ENCODE measurements at places on chromosomes 1 and 21.

DNA sequence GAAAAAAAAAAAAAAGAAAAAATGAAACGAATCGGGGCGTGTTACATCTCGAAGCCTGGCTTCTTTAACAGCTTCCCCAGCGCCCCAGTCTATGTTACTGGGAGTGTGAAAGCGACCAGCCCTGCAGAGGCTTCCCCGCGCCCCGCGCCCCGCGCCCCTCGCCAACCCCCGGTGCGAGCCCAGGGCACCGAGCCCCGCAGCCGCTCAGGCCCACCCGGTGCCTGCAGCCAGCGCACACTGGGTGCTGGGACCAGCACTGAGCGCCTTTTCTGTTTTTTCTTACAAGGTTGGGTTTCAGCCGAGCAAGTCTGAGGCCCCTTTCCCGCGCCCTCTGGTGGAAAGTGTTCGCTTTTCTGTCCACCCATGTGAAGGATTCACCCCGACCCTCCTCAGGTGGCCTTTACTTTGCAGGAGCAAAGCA, 42.1 kb upstream of the ZNF496 start:
- no peak for DNase-seq

DNA sequence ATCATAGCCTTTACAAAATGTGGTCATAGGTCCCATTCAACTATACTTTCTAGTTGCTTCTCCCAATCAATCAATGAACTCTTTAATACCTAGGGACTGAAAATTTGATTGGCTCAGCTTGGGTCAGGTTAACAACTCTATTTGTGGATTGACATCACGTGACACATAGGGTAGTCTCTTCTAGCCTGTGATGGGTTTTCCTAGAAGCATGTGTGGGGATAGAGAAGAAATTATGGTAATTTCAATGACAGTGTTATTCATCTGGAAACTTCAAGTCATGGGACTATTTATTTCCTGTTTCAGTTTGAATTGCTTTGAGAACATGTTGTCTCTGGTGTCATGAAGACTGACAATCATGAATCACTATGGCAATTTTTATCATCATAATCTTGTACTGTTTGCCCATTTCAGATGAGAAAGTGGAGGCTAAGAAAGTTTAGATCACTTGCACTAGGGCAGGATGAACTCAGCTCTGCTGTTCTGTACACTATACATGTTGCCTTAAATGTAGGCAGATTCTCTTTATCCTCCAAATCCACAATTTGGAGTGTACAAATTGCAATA, 529.9 kb upstream of the BEND5 start:
- DNase-seq, result no peak

DNA sequence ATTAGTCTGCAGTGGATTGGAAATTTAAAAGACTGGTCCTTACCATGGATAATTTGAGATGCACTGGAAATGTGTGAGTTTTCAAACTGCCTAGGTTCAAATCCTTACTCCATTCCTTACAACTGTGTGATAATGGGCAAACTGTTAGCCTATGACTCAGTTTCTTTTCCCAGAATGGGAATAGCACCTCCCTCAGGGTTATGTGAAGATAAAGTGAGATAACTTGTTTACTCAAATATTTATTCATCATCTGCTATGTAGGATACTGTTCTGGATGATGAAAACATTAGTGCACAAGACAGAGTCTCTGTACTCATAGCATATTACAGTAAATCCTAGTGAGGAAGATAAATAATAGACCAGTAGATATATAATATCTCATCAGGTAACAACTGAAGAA, 28.6 kb downstream of the LRIG2 start:
- no peak for DNase-seq

GRCh38 chr1:183548116-183548515, 42.1 kb downstream of the NCF2 start:
- DNase-seq, result peak; percentile 46

GRCh38 chr1:197393105-197393504, 125.1 kb downstream of the CRB1 start:
- DNase-seq, result no peak

- DNase-seq, result no peak
These were observed 8.6 kb downstream of the ZNF496 start for GRCh38 chr1:247322849-247323586.

DNA sequence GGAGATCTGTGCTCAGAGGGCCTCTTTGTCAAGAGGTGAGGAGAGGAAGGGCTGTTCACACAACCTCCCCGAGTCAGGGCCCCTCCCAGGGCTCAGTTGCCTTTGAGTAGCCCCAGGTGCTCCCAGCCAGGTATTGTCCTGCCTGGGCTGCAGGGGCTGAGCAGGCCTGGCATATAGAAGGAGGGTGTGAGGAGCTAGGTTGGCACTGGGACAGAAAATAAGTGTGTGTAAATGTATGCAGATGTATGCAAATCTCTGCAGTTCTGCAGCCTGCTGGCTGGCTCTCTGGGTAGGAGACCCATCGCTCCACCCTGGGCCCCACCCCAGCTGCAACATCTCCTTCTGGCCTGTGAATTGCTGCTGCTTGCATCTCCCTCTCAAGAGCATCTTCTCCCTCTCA, 52.4 kb downstream of the NAV1 start:
- DNase-seq, result no peak

DNA sequence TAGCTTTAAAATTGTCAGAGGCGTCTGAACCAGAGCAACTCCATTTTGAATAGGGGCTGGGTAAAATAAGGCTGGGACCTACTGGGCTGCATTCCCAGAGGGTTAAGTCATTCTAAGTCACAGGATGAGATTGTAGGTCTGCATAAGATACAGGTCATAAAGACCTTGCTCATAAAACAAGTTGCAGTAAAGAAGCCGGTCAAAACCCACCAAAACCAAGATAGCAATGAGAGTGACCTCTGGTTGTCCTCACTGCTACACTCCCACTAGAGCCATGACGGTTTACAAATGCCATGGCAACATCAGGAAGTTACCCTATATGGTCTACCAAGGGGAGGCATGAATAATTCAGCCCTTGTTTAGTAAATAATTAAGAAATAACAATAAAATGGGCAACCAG, 143.6 kb downstream of the GABPA start:
- no peak for DNase-seq

GRCh38 chr1:89273324-89273778, 691 bp upstream of the GBP5 start:
- DNase-seq, result no peak

- DNase-seq, result no peak
These were observed 13.9 kb downstream of the RC3H1 start for GRCh38 chr1:174008269-174008668.

DNA sequence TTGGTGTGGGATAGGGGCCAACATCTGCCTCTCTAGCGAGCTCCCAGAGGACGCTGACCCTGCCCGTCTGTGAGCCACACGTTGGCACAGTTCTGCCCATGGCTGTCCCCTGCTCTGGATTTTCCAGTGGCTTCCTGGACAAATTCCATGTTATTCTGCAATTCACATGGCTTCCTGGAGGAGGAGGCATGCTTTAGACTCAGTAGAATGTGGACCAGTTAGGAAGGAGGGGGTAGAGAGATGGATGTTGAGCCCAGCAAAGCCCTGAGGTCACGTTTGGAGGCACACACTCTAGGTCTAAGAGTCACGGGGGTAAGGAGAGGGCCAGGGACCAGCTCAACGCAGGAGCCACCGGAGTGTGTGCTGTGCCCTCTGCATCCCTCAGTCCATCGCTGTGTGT, 12.2 kb downstream of the COL8A2 start:
- DNase-seq, result no peak

DNA sequence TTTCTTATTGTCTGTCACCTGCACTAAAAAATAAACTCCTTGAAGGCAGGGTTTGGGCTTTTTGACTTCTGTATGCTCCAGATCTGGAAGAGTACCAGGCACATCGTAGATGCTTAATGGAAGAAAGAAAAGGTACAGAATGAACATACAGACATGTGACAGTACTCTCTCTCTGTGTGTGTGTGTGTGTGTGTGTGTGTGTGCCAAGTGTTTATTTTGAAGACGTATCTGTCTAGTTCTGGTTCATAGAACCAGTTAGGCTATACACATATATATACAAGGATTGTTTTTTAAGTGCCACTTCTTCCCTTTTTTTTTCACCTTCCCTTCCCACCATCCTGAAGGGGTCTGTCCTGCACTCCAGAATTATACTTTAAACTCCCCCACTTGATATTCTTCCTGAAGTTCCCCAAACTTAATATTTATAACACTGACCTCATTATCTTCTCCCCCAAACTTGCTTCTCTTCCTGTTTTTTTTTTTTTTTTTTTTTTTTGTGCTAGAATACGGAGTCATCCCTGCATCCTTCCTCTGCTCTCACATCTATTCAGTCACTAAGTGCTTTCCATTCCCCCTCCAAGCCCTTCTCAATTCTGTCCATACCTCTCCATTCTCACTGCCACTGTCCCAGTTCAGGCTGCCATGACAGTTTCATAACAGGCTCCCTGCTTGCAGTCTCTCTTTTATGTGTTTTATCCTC, 5.4 kb upstream of the KCNA3 start:
- no peak for DNase-seq

DNA sequence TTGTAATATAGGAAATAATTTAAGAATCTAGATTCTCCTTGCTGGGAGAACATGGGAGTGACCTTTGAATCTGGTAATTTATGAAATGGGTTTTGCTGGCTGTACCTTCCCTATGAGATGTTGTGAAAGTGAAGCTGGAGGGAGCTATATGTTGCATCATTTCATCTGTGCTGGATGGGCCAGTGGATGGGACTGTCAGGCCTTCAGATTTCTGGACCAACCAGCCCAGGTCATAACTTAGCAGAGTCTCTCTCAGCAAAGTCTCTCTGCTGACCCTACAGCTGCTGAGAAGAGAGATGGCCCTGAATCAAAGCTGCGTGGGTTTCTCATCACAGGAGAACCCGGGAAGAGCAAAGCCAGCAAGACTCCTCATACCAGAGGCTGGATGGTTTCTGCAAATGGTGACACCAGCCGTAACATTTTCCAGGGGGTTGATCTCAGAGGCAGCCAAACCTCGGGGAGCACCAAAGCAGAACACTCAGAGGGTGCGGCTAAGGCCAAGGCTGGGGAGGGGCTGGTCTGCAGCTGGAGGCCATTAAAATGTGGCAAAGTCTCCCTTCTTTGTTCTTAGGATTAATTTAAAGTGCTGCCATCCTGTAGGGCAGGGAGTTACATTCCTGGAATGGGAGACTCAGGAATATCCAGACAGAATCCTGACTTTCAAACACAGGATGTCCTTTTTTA, 18.2 kb upstream of the PTGFRN start:
- DNase-seq, result no peak

- DNase-seq, result peak; percentile 4
These were observed 4.8 kb downstream of the ATP1A1 start for GRCh38 chr1:116377541-116378529.

DNA sequence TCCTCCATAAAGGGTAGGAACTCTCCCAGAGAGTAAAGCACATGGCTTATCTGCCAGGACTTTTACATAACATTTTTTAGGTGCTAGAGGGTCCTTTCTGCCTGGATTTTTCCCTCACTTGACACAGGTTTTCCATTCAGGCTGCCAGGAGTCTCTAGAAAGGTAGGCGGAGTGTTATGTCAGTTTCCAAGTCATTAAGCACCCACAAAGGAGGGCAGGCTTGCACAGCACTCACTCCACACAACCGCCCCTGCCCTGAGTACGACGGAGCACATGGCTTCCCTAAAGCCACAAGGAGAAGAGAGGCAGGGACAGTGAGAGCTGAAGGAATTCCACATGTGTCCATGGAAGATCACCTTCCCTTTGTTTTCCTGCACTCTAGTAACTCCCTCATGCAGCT, 55.7 kb downstream of the CAPZB start:
- no peak for DNase-seq

DNA sequence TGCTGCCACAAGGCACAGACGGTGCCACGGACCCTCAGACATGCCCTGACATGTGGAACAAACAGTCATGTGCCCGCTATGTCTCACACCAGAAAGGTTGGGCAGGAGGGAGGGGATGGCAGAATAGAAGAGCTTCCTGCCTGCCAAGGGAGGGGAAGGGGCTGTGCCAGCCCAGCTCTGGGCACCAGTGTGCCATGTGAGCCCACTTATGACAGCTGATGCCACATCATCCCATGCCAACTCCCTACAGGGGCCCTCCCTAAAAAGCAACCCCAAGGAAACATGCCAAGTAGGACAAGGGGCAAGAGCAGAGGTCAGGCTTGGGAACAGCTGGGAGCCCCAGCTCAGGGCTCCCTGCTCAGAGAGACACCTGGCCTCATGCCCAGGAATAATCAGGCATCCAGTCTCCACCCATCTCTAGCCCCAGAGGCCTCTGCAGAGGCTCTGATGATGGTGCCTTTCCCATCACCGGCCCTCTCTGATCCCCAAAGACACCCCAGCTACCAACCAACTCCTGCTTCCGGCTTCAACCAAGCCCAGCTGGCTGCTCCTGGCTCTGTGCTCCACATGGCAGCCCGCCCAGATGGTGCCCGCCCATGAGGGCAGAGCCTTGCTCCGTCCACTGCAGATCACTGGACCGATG, 10.3 kb downstream of the ADGRB2 start:
- DNase-seq, result peak; percentile 49

DNA sequence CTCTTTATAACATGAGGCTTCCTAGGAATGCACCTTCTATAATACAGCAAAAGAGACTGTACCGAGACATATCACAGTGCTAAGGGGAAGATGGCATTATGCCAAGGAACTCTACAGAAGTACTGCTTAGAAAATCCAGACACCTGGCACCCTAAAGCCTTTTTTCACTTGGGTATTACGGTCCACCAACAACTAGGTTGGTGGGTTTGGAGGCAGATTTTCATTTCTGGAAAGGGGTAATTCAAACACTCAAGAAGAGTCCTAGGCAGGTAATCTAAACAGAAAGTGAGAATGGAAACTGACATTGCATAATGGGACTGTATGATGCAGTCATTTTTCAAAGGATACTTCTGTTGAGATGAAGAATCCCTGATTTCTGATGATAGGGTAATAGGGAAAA, 19.6 kb downstream of the SCMH1 start:
- peak; percentile 14 for DNase-seq

GRCh38 chr1:212513586-212513985, 80.9 kb downstream of the NENF start:
- no peak for DNase-seq

GRCh38 chr1:79283451-79283850, 276.9 kb upstream of the ADGRL4 start:
- DNase-seq, result no peak

DNA sequence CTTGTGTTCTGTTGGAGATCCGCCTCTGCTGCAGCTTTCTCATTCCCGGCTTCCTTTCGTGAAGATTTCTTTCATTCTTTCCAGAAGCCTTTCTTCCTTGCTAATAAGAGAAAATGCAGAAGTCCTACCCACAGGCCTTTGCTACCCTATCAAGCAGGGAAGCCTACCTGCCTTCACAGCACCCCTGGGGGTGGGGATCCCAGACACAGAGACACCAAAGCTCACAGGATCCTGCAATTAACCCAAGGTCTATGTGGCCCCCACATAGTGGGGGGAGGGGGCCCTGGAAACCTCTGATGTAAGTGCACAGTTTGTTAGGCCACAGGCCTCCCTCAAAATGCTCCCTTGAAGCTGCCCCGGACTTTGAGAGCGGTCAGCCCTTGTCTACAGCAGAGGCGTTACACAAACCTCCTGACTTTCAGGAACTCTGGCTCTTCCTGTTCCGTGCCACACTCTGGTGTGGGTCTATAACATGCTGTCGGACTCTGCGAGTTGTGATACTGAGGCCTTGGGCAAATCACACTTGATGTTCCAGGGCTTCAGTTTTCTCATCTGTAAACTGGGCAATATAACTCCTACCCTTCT, 31.2 kb downstream of the NKAIN1 start:
- no peak for DNase-seq

- DNase-seq, result peak; percentile 70
These were observed 34.6 kb downstream of the DNTTIP2 start for GRCh38 chr1:93844262-93845045.

GRCh38 chr1:85109475-85109874, 61.2 kb upstream of the MCOLN3 start:
- peak; percentile 47 for DNase-seq
